ENCODE measurements at places on chromosomes 7 and 10.

DNA sequence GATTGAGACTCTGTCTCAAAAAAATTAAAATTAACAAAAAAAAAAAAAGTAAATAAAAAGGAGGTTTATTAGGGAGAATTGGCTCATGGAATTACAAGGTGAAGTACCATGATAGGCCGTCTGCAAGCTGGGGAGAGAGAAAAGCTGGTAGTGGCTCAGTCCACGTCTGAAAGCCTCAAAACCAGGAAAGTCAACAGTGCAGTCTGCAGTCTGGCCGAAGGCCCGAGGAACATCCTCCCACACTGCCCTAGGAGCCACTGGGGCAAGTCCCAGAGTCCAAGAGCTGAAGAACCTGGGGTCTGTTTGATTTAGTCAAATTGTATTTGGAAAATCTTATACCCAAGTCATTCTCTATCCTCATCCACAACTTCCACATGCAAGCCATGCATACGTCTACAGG lies 59.0 kb upstream of the RAB18 start:
- no peak for DNase-seq

DNA sequence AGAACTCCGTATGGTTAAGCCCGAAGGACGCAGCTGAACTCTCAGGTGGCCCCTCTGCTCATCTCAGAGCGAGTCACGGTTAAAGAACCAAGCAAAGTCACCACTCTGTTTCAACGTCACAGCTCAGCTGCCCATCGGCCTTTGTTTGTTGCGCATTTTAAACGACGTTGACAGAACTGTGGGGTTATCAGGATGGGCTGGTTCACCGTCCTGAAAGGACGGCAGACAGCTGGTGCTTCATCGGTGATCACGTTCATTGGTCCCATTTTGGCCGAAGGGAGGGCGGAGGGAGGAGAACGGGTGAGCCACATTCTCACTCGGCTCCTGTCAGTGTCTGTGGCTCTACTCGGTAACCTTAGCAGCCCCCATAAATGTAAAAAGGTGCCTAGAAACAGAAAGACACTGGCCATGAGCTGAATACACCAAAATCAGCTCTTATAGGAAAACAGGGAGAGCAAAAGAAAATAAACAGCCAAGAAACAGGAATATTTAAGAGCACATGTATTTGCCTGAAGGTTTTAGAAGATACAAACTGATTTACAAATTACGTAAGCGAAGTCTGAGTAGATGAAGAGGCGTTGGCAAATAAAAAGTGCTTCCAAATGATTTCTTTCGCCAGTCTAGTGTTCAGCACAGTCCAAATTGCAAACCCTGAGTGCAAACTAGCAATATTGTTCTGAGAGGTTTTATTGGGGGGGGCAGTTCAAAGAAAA lies 8.4 kb downstream of the PRKAG2 start:
- no peak for DNase-seq

GRCh38 chr10:44460416-44460815 lies 75.5 kb upstream of the CXCL12 start:
- DNase-seq, result no peak

DNA sequence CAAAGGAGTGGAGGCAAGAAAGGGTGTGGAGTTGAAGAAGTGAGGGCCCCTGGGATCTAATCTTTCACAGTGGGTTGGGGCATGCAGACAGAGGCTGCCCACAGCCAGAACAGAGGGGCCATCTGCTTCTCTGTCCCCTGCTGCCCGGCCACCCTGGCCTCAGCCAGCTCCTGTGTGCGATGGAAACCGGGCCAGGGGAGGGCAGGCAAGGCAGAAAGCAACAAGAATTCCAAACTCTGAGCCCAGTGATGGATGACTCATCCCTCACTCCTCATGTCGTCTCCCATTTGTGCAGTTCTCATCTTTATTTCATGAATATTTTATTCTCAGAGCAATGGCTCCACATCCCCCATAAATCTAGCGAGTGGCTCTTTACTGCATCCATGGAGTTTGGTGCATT lies 757.1 kb downstream of the GRID1 start:
- DNase-seq, result no peak

GRCh38 chr10:54843932-54844331 lies 42.9 kb upstream of the PCDH15 start:
- no peak for DNase-seq

DNA sequence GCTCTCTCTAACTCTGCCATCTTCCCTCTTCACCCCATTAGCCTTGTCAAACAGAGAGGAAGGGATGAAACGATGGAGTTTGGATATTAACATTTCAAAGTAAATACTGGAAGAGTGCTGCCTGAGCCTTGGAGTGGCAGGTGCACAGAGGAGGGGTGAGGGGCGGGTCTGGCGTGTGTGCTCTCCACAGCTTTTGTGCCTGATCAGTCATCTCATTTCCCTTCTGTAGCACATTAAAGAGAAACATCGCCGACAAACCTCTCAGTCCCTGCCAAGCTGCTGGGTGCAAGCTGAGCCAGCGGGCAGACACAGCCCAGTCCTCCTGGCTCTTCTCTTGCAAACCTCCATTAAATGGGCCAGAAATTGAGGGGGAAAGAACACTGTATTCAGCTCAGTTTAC lies 76.2 kb downstream of the SLIT1 start:
- DNase-seq, result peak; percentile 31

DNA sequence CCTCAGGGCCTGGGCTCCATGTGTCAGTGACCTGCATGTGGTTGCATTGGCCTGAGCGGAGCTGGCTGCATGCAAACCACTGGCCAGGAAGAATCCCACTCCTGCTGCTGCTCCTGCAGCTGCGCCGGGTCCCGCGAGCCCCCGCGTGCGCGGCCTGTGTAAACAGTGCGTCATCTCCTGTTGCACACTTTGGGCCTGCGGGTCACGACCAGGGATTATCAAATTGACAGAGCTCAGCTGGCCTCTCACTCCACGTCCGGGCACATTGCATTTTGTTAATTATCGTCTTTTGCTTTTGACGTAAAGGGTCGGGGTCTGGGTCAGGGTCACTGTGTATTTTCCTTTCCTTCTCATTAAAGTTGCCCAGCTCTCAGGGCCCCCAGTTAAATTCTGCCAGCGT lies 132.6 kb downstream of the RGS10 start:
- DNase-seq, result no peak

- peak; percentile 10 for DNase-seq
Observed at GRCh38 chr7:132472463-132473120, 103.7 kb downstream of the PLXNA4 start.

DNA sequence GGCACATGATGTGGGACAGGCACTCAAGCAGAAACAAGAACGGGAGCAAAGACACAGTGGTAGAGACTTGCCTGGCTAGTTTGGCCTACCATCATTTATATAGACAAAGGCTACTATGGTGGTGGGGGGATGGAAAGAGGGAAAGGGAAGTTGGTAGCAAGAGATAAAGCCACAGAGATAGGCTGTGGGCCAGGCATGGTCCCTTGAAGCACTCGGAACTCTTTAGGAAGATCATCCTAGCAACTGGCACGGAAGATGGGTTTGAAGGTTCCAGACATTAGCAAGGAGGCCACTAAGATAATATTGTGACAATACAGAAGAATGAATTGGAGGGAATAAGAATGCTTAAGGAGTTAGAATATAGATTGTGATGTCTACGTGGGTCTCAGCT lies 319.6 kb downstream of the ELMO1 start:
- no peak for DNase-seq

DNA sequence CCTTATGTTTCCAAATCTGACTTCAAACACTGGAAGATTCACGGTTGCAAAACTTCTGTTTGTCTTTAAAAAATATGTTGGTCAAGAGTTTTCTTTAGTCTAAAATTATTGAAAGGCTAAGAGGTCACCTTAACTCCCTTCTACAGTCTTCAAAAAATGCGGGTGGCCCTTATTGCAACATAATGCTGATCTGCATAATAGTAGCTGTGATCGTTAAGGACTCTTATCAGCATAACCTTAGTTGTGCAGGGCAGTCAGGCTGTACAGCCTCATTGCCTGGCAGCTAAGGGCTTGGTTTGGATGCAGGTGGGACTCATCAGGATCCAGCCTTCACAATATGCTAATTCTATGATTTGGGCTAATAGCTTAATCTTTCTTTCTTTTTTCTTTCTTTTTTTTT lies 15.0 kb downstream of the KIAA1217 start:
- no peak for DNase-seq

DNA sequence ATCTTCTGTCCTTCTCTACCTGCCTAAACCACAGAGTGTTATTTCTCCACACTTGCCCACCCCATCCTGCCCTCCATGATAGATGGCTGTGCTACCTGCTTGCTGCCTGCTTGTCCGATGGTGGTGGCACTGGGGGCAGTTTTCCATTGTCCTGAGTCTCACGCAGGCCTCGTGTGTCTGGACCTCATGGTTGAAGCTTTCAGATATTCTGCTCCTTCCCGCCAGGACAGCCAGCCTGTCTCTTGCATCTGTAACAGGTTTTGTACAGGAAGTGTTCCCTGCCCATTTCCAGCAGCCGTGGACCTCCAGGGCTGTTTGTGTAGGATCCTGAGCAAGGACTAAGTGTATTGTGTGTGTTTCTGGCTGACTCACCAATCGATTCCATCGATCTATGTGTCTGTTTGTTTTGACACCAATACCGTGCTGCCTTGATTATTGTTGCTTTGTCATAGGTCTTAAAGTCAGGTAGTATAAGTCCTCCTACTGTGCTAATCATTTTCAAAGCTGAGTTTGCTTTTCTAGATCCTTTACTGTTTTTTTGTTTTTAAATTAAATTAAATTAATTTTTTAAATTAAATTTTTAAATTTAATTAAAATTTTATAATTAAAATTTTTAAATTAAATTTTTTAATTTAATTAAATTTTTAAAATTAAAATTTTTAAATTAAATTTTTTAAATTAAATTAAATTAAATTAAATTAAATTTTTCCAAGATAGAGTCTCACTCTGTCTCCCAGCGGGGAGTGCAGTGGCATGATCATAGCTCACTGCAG lies 8.5 kb downstream of the IL15RA start:
- no peak for DNase-seq

DNA sequence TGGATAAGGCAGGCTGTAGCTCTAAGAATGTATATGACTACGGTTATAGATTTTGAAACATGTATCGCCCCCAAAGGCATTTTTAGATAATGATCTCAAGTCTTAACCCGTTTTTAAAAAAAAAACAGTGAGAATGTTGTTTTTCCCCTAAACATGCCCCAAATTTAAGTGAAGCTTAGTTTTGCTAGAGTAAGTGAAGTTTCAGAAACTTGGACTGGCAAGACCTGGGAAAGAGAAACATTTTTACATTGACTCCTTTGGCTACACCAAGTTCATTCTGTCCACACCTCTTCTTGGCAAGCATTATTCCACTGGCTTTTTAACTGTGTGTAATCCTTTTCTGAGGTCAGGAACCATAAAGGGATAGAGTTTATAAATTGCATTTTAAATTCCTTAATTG lies 216.7 kb upstream of the CELF2 start:
- no peak for DNase-seq

Measured in NCI-H774 (cell line).